MCF 10A (cell line): ENCODE measurements at places on chromosomes 16 and 17. TPM values are rescaled to one million over a fixed set of nuclear protein-coding genes. Genes with fewer than 3 reads are reported as not detected.

GRCh38 chr16:3256146-3256865, at the start of gene MEFV:
Gene MEFV, minus strand, starts transcription at chr16:3256633. Its CDS starts 46 bp downstream, at chr16:3256587.
- H3K36me3 ChIP-seq = peaks cover 17% of the 10 kb centered on the region
- no peak within 1 kb of the TSS for H3K27ac ChIP-seq
- peak; percentile 94 for DNase-seq
- no peaks in the 10 kb centered on the region for H3K4me1 ChIP-seq
- H3K27me3 ChIP-seq = no peaks in the 10 kb centered on the region

GRCh38 chr16:70380248-70380918, 33.7 kb downstream of the DDX19A start:
- peaks cover 54% of the 10 kb centered on the region for H3K36me3 ChIP-seq
- no peaks in the 10 kb centered on the region for H3K4me1 ChIP-seq
- peak overlapping the region; percentile 90 for H3K4me3 ChIP-seq

Gene SGCA
- not detected in 2 replicates for total RNA-seq

DNA sequence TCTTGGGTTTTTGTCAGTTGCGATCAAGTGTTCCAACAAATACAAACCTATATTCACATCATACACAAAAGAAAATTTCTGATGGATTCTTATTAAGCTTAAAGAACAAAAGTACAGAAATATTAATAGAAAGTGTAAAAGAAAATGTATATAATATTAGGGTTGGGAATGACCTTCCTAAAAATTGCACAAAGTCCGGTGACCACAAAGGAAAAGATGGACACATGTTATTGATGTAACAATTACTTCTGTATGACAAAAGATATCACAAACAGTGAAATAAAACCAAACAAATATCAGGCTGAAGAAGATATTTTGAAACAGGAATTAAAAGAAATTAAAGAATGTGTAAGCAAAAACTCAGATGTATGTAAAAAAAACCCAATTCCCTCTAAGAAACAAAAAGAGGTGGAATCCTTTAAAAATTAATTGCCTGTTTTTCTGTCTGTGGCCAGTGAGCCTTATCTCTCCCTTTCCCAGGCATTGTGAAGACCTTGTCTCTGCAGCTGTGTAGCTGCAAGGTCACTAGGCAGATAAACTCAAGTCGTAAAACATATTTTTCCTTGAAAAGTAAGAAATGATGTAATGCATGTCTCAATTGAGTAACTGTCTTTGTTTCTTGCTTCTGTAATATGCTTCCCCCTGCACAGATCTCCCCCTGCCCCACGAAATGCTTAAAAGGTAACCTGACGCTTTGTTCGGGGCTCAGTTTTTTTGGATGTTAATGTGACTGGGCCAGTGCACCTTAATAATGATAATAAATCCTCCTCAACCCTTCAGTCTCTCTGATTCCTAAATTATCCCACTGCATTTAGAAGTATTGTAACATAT, 2.8 kb downstream of the ST6GALNAC1 start:
- DNase-seq = no peak
- no peak overlapping the region for H3K4me3 ChIP-seq
- H3K27ac ChIP-seq = no peak overlapping the region
- H3K27me3 ChIP-seq = peaks cover 10% of the 10 kb centered on the region
- no peaks in the 10 kb centered on the region for H3K36me3 ChIP-seq

- H3K4me1 ChIP-seq = peaks cover 17% of the 10 kb centered on the region
- no peaks in the 10 kb centered on the region for H3K36me3 ChIP-seq
- no peak for DNase-seq
- no peaks in the 10 kb centered on the region for H3K27me3 ChIP-seq
- peak overlapping the region; percentile 87 for H3K27ac ChIP-seq
Observed at GRCh38 chr17:44536090-44536953, 21.0 kb upstream of the FZD2 start.

Gene KCNH4
- not detected in 2 replicates for total RNA-seq

Gene PDPR
- 18.8 and 25.6 TPM in 2 replicates for total RNA-seq

DNA sequence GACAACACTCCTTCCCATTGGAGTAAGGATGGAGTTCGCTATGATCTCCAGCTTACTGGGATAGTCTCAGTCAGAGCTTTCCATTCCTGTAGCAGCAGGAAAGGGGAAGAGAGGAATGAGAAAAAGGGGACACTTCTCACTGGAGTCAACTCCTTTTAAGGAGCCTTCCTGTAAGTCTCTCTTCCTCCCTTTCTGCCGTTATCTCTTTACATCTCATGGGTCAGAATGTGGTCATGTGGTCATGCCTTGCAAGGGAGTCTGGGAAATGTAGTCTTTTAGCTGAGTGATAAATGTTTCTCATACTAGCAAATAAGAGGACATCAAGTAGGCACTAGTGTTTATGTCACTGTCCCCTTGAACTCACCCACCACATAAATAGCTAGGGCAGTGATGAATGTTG, 227.3 kb downstream of the HAPSTR1 start:
- no peaks in the 10 kb centered on the region for H3K36me3 ChIP-seq
- H3K4me3 ChIP-seq = no peak overlapping the region
- no peak for DNase-seq
- H3K27me3 ChIP-seq = no peaks in the 10 kb centered on the region
- H3K27ac ChIP-seq = no peak overlapping the region
- H3K4me1 ChIP-seq = no peaks in the 10 kb centered on the region

GRCh38 chr17:43330876-43331639, 67.7 kb upstream of the ARL4D start:
- no peak overlapping the region for H3K4me3 ChIP-seq
- DNase-seq = no peak
- H3K4me1 ChIP-seq = peaks cover 19% of the 10 kb centered on the region
- no peaks in the 10 kb centered on the region for H3K27me3 ChIP-seq
- H3K36me3 ChIP-seq = peaks cover 4% of the 10 kb centered on the region

Gene BCAR1
- total RNA-seq = 58.6 and 68.1 TPM in 2 replicates

Gene ABCA3
- total RNA-seq = 3.5 and 4.6 TPM in 2 replicates
